GM06990 (cell line): ENCODE measurements at places on chromosomes 1 and 21.

DNA sequence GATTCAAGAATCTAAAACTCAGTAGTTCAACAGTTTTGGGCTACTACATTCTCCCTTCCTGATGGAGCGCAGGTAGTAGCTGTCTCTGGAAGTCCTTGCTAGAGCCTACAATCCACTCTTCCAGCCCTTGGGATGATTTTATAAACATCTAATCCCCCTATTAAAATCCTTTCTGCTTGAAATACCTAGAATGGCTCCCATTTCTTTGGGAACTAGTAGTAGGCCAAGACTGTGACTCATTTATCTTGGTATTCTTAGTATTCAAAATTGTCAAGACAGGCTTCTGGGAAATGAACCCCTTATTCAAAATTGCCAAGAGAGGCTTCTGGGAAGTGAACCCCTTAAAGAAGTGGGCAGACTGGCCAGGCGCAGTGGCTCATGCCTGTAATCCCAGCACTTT lies 142.5 kb upstream of the FGGY start:
- no peak for DNase-seq

DNA sequence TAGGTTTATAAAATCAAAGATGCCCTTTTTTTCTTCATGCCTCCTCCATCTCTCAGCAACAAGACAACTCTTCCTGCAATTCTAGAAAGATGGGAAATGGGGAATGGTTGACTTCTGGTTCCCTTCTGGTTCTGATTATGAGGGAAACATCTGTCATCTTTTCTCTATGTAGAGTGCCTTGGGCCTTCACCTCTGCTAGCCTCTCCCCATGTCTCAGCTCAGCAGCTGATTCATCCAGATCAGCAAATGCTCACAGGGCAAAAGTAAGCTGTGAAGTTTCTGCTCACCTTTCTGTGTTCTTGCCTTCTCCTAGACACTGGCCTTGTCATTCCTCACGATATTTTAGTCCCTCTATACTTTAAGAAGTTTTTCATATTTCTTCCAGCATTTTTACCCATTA lies 17.8 kb upstream of the BECN2 start:
- DNase-seq: no peak

- DNase-seq: no peak
Observed at GRCh38 chr1:203054642-203055041, 28.4 kb downstream of the PPFIA4 start.

GRCh38 chr21:31293986-31294385 lies 50.1 kb downstream of the TIAM1 start:
- DNase-seq: no peak

DNA sequence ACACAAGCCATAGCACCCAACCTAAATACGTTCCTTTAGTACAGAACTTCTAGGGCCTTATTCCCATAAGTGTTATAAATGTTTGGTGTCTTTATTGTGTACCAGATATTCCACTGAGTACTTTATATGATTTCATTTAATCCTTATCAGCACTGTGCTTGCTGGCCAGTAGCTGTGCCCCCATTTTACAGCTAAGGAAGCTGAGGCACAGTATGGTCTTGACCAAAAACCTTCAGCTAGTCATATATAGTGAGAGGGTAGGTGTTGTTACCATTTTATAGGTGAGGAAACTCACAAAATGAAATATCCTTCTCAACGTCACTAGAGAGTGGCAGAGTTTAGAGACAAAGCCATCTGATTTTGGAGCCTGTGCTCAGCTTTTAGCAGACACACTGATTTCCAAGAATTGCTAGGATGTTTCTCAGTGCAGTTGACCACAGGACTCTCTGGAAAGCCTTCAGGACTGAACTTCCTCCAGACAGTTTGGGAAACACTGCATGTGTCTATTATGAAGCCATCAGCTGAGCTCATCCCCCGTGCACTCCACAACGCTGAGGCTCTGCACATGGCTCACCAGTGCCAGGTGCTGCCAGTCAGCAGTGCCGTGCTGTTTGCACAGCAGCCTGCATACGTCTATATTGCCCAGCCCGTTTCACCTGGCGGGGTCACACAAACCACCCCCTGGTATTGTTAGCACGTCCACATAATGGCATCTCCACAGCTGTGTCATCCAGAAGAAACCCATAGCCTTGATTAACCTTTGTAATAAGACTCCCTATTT lies 15.4 kb downstream of the NPPA start:
- DNase-seq: no peak

GRCh38 chr1:157095091-157095490 lies 4.5 kb downstream of the ETV3L start:
- DNase-seq: no peak

DNA sequence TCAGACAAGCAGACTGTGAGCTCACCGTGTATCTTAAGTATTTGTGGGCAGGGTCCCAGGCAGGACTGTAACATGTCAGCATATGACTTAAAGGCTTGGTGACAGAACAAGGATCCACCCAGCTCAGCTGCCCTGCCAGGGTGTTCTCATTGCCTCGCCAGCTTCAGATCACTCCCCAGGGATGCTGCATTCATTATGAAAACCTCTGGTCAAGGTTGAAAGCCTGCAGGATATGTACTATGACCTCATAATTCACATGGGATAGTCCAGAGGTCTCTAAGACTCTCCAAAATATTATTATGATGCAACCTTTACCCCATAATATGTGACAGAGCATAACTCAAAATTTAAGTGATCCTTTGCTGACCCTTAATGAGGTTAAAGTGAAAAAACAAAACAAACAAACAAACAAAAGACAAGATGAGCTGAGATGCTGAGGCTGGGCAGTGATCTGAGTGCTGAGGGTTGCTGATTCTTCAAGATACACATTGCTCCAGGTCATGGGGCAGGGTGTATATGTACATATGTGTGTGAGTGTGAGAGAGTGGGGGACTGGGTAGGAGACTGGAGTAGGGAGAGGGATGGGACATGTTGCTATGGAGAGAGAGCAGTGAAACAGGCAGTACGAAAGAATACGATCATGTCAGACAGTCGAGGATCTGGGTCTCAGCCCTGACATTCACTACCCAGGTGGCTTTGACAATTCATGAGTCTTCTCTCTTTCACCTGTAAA lies 98.8 kb upstream of the DUSP10 start:
- peak; percentile 47 for DNase-seq

GRCh38 chr1:51924455-51924854 lies 45.9 kb upstream of the NRDC start:
- DNase-seq: no peak

- no peak for DNase-seq
Observed at GRCh38 chr1:81008293-81008692, 792.4 kb upstream of the ADGRL2 start.

GRCh38 chr1:7456722-7457082 lies 314.4 kb upstream of the VAMP3 start:
- DNase-seq: no peak

GRCh38 chr1:36737038-36737555 lies 254.4 kb upstream of the CSF3R start:
- no peak for DNase-seq

DNA sequence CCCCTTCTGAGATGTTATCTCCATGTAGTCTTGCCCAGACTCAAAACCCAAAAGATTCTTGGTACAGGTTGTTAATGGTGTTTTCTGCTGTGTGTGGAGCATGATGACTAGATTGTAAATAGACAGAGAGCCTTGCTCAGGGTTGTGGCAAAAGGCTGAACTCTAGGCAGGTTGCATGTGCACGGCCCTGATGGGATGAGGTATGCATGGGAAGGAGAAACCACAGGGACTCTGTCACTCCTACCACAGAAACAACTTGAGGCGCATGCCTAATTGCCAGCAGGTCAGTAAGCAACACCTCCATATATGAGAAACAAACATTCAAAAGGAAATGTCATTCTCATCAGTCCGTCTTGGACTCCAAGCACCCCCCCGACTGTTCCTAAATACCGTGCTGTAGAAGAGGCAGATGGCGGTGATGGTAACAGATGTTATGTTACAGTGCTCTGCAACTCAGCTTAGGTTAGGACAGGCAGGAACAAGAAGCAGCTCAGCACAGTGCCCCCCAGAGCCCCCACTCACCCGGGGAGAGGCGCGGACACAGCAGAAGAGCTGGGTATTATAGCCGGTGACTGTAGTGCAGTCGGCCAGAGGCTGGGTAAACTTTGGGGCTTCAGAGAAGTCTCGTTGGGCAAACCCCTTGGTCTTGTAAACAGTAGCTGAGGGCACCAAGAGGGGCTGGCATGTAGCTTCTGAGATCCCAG lies 10.9 kb downstream of the MYBPHL start:
- no peak for DNase-seq

- DNase-seq: no peak
Observed at GRCh38 chr1:173161510-173162221, 45.5 kb downstream of the TNFSF4 start.
